ENCODE measurements at places on chromosomes 5 and 9. TPM values are rescaled to one million over a fixed set of nuclear protein-coding genes. Genes with fewer than 3 reads are reported as not detected.

DNA sequence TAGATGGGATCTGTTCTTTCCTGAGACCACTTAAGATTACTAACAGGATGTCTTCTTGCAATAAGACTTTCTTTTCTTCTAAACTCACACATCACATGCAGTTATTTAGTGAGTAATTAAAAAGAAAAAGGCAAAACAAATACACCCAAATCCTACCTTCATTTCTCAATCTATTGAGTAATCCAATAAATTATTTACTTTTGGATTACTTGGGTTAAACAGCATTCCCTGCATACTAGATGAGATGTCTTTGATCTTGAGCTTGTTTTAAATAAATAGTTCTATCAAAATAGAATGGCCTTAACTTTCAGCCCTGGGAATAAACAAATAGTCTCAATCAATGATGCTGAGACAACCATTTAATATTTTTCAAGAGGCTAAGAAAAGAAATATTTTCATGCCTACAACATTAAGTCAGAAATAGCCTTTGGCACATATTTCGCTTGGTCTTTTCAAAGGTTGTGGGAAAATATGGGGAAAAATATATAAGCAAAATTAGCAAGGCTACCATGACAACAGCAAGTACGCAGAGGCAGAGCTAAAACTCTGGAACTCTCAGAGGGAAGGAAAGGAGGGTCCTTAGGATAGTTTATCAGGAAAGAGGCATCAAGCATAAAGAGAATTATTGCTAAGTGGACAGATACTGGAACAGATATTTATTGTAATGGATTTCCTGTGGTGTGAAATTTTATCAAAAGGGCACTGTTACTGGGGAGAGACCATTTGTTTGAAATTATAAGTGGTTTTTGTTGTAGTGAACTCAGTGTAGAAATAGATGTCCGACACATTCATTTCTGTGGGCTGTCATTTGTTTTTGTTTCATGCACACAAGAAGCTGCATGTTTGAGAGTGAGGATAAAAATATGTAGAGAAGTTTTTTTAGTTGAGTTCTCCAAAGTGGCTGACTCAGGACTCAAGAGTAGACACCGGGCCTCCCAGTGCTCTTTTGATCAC lies 70.2 kb upstream of the CDH6 start:
- peak; percentile 22 for DNase-seq

DNA sequence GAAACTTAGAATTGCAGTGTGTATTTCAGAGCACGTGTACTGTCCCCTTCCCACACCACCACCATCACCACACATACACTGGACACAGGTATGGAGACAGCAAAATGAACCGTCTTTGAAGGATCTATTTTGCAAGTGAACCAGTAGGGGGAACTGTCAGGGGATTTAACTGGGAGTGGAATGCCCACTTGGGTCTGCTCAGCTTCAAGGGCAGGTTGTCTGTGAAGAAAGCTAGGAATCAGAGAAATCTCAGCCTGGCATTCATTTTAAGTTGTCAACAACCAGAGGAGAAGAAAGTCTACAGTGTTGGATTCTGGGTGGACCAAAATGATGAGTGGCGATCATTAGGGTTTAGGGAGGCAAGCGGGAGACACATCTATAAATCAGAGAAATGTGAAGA lies 147.0 kb downstream of the DCP2 start:
- DNase-seq = no peak

GRCh38 chr5:101080462-101081240 lies 177.6 kb upstream of the ST8SIA4 start:
- peak; percentile 80 for DNase-seq

DNA sequence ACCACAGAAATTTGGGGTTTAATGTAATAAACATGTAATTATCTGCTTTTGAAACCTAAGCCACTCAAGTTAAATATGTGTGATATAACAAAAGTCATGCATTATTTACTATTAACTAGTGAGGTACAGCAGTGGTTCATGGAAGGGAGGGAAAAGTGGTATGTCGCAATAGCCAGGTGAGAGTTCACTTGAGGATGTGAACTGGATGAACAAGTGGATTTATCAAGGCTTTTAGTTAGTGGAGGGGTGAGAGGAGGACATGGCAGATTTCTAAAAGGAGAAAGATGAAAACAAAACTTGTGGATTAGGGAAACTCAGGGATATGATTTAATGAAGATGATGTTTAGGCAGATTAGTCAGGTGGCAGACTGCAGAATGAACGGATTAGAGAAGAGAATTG lies 141.3 kb upstream of the NFIB start:
- no peak for DNase-seq

GRCh38 chr9:134487066-134487710 lies 154.4 kb upstream of the COL5A1 start:
- no peak for DNase-seq

DNA sequence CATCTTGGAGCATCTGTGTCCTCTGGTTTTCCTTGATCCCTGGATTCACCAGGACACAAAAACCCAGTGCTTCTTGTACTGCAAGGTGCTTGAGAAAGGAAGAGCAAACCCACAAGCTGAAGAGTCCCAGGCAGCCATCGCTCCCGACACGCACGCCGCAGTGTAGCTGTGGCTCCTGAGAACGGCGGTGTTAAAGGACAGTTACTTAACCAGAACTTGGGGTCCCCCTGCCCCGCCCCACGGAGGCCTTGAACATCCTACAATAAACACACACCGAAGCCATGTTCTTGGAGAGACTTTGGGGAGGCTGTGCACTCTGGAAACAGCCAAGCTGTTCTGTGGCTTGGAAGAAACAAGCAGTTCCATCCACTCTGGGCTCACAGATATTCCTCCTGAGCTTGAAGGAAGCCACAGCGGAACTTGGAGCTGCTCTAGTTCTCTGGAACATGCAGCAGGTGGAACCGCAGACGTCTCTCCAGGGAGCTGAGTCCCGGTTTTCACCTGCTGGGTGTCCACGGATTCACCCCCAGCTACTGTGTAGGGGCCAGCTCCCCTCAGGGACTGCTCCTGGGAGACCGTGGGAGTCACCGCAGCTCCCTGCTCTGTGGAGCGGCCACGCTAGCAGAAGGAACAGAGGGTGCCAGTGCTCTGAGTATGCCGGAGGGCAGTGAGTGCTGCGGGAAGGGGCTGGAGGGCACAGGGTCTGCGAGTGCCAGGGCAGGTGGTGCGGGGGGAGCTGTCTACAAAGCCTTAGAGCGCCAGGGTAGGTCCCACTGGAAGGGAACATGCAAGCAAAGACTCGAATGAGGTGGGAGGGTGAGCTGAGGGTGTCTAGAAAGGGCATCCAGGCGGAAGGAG lies 107.3 kb downstream of the ADAMTS2 start:
- no peak for DNase-seq

GRCh38 chr5:134464988-134465815 lies 53.5 kb upstream of the CDKN2AIPNL start:
- DNase-seq = no peak

DNA sequence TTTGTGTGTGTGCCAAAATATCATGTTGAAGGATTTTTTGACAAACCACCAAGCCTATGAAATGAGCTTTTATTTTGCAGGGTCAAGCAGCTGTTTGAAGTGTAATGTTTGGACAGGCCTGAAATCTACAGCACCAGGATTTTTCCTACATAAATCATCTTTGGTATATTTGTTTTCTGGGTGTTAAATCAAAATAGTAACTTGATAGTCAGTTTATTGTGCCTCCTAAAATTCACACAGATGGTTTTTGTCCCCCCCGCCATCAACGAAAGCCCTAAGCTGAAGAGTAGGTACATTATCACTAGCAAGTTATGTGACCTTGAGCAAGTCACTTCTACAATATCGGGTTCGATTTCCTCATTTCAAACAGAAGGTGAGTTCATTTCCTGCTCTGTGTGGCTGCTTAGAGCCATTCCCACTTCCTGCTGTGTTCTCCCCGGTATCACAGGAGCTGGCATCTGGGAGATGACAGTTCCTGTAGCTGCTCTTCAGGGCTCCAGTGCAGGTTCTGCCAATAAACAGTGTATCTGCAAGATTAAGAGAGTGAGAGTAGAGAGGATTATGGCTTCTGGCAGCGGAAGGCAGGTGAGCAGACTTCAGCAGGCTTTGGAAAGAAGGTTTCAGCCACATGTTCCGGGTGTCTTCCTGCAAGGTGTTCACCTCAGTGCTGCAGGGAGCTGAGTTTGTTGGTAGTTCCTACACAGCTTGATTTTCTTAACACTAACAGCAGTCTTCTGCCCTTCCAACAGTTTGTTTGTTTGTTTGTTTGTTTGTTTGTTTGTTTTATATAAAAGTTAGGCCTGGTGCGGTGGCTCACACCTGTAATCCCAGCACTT lies 48.4 kb upstream of the GNE start:
- DNase-seq = no peak

DNA sequence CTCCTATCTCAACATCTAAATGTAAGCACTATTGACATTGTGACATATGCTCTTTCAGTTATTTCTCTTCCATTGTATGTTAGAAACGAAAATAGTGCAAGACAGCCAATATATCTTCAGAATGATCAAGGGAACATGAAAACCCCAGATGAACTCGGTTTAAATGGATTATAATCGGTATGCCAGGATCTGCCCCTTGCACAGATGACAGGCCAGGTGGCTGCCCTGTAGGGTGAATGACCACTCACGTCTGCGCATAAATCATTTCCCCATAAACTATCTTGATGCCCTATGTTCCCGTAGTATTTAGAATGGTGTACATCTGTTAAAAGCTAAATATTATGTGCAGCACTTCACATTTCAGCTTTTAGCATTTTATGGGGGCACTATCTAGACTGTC lies 69.7 kb upstream of the RANBP3L start:
- DNase-seq = no peak

DNA sequence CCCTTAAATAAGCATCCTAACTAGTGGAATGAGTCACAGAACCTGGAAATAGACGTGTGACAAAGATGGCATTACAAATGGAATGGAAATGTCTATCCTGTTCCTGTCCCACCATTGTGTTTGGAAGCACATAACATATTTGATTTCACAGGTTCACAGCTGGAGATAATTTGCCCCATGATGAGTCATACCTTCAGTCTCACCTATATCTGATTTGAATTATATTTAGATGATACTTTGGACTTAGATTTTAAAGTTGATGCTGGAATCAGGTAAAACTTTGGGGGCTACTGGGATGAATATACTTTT lies 92.5 kb downstream of the CEMIP2 start:
- no peak for DNase-seq

DNA sequence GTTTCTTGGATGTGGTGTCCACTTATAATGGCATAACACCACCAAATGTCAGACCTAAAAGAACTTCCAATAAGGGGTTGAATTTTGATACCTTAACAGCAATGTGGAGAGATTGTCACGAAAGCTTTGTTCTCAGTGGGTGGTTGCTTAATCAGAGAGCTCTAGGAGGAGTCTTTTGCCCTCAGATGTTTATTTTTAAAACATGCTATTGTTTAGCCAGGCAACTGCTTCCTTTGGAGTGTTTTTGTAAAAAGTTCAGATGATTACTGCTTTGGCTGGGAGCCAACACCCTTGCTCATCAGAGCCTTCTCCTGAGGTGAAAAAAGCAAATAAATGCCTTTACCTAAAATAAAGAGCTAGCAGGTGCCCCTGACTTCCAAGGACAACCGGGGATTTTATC lies 65.0 kb downstream of the SLC1A1 start:
- DNase-seq = peak; percentile 58

GRCh38 chr5:57219386-57219785 lies 45.5 kb downstream of the GPBP1 start:
- DNase-seq = no peak

The IRX1 gene
- 25.9 TPM for total RNA-seq

The ANXA2R gene
- total RNA-seq = 1.2 TPM

The ADGRV1 gene
- total RNA-seq = not detected
